ENCODE measurements at places on chromosomes 5 and 9.

DNA sequence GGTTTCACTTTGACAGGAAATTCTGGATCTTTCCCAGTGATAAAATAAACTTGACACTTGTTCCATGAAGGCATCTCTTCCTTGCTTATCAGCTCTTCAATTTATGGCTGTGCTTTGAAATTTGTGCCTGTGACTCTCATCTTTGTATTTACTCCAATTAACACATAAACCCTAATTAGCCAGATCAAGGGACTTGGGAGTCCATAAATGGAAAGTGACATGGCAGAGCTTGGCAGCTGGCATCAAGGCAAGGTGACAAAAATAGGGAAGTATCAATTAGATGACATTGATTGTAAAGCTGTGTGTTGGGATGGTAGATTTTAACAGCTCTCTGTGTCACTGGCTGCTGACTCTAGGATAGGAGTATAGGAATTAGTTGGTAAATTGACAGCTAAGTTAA is 133.9 kb downstream of the PBX3 start:
- DNase-seq = no peak

DNA sequence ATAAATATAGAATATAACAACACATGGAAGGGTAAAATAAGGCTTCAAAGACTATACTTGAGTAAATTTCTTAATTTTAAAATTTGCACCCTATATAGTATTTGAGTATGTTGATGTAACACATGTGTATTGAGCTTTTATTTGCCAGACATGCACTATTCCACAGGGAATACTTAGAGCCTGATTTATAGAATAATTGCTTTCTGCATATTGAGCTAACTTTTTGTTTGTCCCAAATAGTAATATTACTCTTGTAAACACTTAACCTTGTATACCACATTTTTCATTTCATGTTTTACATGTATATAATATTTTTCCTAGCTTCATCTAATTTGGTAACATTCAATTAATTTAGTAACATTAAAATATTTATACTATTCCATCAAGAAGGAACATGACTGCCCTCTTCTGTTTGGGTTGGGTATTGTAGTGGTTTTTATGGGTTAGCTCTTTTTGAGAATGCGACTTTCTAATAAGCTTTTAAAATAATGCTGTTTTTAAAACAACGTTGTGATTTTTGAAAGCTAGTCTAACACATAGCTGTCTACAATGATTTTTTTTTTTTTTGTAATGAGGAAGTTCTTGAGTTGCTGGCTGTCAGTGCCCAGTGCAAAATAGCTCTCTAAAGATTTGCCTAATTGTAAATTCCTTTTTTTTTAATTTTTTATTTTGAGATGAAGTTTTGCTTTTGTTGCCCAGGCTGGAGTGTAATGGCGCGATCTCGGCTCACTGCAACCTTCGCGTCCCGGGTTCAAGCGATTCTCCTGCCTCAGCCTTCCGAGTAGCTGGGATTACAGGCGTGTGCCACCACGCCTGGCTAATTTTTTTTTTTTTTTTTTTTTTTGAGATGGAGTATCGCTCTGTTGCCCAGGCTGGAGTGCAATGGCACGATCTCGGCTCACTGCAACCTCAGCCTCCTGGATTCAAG is 4.8 kb downstream of the SUB1 start:
- DNase-seq = peak; percentile 79

DNA sequence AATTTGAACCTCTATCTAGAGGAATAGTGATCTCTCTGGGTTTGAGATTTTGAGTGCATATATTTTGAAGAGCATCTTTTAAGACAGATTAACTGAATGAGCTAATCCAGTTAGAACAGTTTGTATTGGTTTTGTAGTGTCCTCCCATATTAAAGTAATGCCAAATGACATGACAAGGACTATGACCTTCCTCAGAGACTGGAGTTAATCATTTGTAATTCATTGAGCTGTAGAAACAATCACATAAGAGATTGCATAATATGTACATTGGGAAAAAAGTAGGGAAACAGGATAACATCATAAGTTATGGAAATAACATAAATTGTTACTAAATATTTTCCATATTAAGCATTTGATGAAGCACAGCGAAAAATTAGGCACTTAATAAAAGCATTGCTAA is 45.8 kb upstream of the PRDM9 start:
- DNase-seq = no peak

GRCh38 chr5:176553260-176554085 is 4.3 kb downstream of the CDHR2 start:
- no peak for DNase-seq

DNA sequence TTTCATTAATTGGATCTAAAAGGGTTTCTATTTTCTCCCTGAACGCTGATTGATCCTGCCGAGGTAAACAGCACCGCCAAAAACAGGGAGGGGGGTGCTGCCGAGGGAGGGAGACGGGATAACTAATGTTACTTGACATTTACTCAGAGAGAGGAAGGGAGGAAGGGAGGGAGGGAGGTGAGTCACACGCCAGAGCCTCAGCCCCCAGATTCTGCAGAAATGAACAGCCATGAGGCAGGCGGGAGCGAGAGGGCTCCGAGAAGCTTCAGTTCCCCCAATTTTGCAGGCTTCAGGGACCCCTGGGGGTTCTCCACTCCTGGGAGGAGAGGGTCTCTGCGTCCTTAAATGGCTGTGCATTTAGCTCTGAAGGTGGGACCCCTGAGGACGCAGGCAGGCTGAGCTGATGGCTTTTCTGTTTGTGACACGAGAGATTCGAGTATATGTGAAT is 59.1 kb upstream of the IER5L start:
- DNase-seq = no peak

- no peak for DNase-seq
Observed at GRCh38 chr9:124621371-124622328, 114.5 kb upstream of the NR5A1 start.

- no peak for DNase-seq
Observed at GRCh38 chr5:142314109-142314508, 10.7 kb downstream of the SPRY4 start.

GRCh38 chr9:123952641-123953495 is 22.9 kb upstream of the DENND1A start:
- no peak for DNase-seq

DNA sequence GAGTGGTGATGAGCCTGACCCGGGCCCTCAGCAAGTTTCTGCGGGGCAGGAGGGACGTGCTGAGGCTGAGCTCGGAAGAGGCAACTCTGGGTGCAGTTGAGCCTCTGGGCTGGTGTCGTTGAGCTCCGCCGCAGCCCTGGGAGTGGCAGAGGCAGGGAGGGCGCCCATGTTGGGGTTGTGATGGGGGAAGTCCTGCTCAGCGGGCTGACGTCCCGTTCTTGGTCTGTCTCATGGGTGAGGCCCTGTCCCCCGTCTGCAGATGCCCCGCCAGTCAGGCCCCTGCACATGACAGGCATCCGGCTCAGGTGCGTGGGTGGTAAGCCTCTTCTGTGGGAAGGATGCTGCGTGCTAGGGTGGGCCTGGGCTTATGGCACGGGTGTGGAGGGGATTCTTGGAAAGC is 64.3 kb downstream of the RXRA start:
- DNase-seq = no peak

- DNase-seq = no peak
Observed at GRCh38 chr5:10825897-10826644, 65.0 kb upstream of the DAP start.

GRCh38 chr9:13688223-13688989 is 408.9 kb upstream of the MPDZ start:
- peak; percentile 7 for DNase-seq

DNA sequence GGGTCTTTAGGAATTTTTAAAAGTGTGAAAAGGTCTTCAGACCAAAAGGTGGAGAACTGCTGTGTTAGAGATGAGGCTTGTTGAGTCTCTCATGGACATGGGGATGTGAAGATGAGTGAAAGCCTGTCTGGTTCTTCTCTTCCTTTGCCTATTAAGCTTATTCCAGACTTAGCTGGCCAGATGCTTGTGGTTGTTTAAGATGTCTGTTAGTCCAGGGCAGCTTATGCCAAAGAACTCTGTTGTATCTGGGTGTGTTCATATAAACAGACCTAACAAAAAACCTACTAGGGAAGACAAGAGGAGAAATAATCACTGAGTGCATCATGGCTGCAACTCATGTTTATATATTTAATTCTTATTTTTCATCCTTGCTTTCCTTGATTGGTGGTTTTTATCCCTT is 57.5 kb upstream of the NCS1 start:
- no peak for DNase-seq

DNA sequence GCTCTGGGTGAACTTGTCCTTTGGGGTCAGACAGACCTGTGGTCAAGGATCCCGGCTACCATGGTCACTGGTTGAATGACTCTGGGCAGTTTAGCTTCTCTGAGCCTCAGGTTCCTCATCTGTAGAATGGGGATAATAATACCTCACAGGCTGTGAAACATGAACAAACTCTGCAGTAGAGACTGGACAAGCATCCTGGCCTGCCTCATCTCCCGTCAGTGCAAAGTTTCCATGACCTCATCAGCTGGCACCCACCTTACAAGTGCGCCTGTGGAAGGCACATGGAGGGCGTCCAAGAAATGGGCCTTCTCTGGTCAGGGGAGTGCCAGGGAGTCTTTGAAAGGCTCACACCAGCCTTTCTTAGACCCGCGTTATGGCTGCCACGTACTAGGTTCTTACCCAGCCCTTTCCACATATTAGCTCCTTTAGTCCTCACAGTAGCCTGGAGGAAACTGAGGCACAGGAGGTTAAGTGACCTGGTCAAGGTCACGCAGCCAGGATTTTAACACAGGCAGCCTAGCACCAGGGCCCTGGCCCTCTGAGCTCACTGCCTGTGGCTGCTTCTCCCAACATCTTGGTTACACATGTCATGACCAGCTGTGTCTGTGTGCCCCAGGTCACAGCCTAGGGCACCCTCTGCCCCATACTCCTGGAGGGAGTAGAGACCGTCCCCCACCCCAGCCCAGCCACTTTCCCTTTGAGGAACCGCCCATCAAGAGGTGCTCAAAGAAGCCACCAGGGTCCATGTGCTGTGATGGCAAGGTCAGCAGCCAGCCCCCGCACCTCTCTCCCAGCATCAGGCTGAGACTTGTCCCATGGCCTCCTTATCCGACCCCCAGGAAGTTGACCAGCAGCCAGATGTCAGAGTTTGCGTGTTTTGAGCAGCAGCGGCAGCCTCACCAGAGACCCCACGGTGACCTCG is 39.4 kb upstream of the RPL26L1 start:
- DNase-seq = no peak

DNA sequence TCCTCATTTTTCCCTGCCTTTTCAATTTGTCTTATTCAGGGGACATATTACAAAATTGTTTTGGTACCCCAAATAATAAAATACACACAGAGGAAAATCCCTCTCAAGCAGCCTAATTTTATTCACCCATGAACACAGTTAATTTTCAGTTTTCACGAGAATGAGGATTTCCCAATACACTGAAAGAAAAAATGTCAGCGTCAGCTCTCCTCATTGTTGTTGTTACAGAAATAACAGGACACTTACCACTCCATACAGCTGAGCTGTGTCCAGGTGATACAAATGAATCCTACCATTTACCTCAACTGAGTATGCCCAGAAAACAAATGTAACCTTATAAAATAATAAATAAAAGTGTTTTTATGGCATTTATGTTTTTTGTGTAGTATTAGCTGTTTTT is 144.6 kb upstream of the PCA3 start:
- no peak for DNase-seq

DNA sequence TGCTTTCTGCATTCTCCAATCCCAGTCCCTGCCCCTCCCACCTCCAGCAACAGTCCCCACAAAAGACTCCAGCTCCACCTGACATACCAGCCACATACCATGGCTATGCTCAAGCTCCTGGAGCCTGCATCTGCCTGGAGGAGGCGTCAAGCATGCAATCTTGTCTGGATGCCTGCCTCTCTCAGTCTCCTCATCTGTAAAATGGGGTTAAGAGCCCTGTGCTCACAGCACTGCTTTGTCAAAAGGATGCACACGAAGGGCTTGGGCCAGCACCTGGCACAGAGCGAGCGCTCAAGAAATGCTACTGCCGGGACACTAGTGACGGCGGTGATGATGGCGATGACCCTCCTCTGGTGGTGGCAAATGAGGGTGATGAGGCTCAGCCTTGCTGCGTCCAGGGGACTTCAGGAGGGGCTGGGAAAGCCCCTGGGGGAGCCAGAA is 202.9 kb upstream of the IER5L start:
- DNase-seq = no peak

DNA sequence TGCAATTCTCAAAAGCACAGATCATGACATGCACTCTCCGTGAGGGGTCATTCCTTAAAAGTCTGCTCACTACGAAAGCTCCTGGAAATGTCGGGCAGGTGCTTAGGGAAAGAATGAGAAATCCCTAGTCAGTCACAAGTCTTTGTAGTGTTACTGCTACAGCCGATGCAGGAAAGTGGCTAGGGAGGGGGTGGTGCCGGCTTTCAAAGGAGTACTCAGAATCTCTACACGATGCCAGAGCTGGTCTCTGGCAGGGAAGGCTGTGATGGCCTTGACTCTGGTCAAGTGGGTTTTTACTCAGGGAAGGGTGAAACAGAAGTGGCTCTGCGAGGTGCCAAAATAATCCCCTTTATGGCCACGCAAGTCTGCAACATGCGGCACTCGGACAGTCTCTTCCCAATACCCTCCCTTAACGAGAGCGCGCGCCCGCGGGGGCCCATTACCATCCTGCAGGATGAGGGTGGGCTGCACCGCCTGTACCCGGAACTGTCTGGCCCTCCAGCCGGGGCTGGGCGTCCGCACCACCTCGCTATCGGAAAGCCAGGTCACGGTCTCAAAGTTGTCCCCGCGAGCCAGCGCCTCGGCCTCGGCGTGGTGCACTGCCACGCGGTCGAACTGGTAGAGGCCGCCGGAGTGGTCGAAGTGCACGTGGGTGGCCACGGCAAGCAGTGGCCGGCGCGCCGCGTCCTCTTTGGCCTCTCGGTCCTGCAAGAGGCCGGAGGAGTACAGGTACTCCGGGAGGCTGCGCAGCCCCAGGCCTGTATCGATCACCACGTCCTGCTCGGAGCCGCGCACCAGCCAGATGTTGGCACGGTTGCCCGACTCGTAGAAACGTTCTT is 956 bp downstream of the MBLAC2 start:
- DNase-seq = peak; percentile 9

DNA sequence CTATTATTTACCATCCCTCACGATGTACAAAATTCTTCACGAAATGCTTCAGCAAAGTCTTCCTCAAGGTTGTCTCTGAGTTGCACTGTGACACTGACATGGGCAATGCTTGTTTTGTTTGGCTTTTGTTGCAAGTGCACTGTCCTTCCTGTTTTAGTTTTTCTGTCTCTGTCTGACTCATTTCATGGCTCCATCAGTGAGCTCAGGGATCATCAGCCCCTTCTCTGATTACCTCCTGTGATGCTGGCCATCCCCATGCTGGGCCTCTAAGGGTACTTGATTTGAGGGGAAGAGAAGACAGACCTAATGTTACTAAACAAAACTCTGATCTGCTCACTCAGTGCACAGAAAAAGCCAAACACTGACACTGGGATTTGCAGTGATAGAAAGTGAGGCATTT is 37.6 kb upstream of the STX17 start:
- no peak for DNase-seq

GRCh38 chr9:135774794-135775525 is 73.0 kb downstream of the KCNT1 start:
- no peak for DNase-seq

DNA sequence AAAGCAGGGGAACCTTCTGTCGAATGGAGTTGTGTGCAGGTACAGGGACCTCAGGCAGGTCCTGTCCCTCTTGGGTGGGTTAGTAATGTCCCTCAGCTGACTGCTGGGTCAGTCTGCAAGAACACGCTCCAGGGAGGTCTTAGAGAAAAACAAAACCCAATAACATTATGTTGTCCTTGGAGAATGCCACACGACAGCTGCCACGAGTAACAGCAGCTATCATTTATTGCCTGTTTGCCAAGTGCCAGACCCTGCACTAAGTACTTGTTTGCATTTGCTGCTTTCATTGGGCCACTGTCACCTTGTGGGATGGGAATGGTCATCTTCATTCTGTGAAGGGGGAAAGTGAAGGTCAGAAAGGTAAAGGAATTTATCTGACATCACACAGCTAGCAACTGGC is 310.3 kb downstream of the SLIT3 start:
- no peak for DNase-seq

- no peak for DNase-seq
Observed at GRCh38 chr9:120306561-120306960, 273.4 kb downstream of the CDK5RAP2 start.

Measured in NCI-H526 (cell line).